ENCODE measurements at places on chromosomes 2 and 18.
A peak's percentile ranks its signal among the peaks of the same experiment; 100 is the strongest.

DNA sequence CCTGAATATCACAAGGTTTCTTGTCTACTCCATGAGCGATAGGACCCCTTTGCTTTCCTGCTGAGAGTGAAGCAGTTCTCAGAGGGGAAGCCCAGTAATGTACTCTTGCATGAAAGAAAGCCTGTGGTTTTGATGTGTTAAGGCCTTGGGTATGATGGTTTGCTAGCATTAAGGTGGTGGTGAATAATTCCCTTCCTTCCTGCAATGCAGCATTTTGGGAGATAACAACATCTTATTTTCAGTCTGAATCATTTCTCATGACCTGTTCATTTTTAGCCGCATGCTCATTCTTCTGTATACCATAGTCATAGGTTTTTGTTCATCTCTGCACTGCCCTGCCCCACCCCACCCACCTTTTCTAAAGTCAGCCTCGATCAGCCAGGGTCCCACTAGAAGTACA, 66.2 kb downstream of the HNMT start:
- DNase-seq: peak; percentile 30

DNA sequence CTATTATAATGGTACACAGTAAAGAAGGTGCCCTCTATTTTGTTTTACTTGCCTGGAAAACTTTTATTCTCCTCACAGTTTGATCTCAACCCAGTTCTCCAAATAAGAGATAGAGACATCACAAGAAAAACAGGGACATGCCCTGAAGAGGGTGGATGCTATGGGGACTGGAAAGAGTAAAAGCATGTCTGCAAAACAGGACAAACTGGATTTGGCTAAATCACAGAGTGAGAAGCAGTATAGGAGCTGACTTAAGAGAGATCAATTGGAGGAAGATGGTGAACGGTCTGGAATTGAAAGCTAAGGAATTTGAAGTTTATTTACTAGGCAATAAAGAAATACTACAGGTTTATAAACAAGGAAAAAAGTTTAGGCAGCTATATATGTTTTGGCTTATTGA, 33.0 kb downstream of the SP140L start:
- no peak for DNase-seq

DNA sequence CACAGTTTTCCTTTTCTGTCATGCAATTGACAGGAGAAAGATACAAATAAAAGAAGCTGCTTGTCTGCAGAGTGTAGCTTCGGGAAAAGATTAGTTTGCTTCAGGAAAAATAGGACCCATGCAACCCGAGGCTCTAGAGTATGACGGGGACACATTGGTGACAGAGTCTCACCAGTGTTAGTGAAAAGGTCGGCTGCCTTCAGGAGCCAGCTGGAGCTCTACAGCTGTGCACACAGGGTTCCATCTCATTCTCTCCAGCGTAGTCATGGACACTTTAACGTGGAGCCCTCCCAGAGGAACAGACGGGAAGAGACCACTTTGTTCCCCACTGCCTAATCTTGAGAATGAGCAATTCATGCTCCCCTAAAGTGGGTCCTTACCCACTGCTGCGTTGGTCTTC, 42.9 kb downstream of the FECH start:
- no peak for DNase-seq

DNA sequence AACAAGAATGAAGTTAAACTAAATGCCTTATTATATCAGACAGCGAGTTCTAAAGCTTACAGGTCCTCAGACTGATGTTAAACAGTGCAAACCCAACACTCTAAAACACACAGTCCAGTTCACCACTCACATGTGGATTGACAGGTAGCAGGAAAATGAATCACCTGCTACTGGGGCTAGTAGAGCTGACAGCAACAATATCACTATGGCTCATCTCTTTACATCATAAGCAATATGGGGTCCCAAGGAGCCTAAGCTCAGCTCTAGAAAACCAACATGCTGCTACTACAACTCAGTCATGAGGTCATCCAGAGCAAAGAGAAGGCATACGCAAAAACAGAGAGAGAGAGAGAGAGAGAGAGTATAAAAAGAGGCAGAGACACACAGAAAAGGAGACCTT, 145.4 kb downstream of the NBAS start:
- no peak for DNase-seq

GRCh38 chr2:122203523-122203922, 448.1 kb downstream of the TSN start:
- no peak for DNase-seq

All from keratinocyte (primary cell).